ENCODE measurements at places on chromosomes 5 and 9.

DNA sequence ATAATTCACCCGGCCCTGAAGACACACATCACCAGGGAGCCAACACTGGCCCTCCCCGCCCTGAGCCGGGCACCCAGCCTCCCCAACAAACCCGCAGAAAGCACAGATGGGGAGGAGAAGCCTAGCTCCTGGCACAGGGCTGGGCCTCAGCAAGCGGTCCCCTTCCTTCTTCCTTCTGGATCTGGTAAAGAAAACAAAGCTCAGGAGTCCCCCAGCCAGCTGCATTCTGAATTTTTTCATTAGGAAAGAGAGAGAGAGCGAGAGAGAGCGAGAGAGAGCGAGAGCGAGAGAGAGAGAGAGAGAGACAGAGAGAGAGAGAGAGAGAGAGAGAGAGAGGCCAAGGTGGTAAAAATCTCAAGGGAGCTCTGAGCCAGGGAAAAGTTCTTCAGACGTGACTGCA, 195.7 kb downstream of the CRB2 start:
- no peak for DNase-seq

DNA sequence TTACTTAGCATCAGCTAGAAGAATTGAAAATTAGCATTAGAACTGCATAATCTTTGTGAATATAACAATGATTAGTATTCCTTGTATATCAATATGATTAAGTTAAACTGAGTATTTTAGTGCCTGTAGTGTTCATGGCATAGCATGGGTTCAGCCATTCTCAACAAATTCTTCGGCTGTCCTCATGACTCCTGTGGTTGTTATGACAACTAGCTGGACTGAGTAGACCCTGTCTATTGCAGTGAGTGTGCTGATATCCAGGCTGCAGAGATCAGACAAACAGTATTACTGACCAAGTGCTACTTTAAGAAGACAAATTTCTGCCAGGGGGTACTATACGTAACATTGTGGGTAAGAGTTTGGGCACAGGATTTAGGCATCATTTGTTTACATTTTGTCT, 125.9 kb downstream of the NUDT12 start:
- no peak for DNase-seq

DNA sequence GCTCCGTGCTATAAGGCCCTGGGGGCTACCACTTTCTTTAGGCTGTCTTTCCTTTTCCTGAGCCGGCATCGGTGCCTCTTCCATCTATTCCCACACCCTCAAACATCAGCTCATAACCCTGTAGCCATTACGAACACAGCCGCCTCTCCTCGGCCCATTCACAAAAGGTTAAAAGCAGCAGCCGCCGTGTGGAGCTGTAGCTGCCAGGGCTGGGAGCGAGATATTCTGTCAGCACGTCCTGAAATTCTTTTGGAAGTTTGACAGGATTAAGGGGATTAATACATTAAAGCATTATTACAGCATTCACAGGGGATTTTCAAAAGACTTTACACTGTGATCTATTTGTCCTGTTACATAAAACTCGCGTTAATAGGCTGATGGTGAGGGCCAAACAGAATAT, 428.2 kb downstream of the CDK5RAP2 start:
- no peak for DNase-seq

DNA sequence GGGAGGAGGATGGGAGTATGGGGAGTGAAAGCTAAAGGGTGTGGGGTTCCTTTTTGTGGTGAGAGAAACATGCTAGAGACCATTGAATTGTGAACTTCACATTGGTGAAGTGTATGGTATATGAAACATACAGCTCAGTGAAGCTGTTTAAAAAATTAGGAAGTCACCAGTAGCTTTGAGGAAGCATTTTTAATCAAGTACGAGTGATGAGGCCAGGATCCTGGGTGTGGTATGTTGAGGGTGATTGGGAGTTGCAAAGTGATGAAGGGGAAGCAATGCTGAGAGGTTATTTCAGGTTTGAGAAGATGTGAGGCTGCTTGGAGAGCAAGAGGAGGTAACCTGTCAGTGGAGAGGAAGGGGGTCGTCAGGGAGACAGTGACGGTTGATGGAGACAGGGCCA, 22.7 kb upstream of the CLK4 start:
- no peak for DNase-seq

DNA sequence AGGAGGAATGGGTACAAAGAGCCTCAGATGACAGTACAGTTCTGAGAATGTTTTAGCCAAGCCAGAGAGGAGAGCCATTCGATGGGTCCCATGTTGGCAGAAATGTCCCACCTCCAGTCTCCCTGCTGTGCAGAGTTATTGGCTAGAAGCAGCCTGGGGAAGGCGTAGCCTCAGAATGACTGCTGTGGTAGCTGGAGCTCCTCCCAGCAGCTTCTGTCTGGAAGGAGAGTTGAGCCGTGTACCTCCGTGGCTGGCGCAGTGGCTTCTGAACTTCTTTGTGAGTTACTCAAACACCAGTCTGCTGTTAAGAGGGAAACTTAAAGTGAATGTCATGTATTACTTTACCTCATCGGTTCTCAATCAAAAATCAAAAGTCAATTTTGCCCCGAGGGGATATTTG, 193.3 kb upstream of the SNX2 start:
- no peak for DNase-seq

DNA sequence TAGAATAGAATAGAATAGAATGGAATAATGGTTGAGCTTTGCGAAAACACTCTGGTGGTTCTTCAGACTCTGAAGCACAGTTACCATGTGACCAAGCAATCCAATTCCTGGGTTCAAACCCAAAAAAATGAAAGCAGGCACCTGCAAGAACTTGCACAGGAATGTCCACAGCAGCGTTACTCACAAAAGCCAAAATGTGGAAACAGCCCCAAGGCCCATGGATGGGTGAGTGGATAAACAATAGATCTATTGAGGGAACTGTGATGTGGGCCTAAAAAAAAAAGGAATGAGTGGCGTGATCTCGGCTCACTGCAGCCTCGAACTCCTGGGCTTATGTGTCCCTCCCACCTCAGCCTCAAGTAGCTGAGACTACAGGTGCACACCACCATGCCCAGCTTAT, 21.4 kb upstream of the TMEM250 start:
- DNase-seq, result no peak

GRCh38 chr5:17829456-17829855, 195.2 kb downstream of the TAF11L14 start:
- no peak for DNase-seq

DNA sequence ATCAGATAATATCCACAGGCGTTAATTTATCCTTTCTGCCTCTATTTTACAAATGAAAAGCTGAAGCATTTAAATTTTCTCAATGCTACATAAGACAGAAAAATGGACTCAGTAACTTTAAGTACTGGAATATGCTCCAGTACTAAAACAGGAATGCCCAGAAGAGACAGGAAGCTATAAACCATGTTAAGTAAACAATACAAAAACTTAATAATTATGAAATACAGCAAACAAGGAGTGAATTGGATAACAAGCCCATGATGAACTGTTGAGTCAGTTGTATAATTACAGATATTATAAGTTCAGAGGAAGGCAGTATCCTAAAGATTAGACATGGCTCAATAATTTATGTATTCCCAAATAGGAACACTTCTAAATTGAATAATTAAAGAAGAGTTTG, 148.5 kb downstream of the CHSY3 start:
- DNase-seq, result no peak

GRCh38 chr9:92745881-92746280, 18.8 kb downstream of the BICD2 start:
- DNase-seq, result no peak

DNA sequence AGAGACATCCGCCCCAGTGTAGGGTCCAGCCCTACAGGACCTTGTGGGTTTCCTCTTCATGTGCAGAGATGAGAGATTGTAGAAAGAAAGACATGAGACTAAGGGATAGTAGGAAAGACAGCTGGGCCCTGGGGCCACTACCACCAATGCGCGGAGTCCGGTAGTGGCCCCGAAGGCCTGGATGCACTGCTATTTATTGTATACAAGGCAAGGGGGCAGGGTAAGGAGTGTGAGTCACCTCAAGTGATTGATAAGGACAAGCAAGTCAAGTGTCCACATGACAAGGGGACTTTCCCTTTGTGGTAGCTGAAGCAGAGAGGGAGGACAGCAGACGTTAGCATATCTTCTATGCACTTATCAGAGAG, 6.2 kb upstream of the TMEM141 start:
- DNase-seq, result no peak

- no peak for DNase-seq
These were observed 387.3 kb downstream of the YTHDC2 start for GRCh38 chr5:113900816-113901215.

- no peak for DNase-seq
These were observed 8.1 kb downstream of the TAL2 start for GRCh38 chr9:105670315-105670714.

- DNase-seq, result no peak
These were observed 178.0 kb upstream of the PIK3R1 start for GRCh38 chr5:68037546-68037945.

DNA sequence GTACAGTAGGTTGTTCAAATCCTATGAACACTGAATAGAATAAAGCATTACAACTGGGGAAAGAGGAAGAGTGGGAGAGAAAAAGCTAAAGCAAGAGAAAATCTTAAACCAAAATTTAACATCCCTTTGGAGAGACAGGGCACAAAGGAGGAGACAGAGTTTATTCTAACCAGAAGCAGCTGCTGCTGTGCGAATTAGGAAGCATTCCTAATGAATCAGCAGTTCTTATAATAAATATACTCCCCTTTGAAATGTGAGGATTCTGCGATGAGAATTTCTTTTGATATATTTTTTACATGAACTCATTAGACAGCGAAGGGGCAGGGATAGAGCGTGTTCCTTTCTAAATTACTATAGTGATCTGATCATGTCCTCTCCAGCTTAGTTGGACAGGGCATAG, 233.4 kb downstream of the DENND1A start:
- DNase-seq, result no peak

- peak; percentile 66 for DNase-seq
These were observed 22.6 kb upstream of the RAPGEF1 start for GRCh38 chr9:131762356-131762932.

DNA sequence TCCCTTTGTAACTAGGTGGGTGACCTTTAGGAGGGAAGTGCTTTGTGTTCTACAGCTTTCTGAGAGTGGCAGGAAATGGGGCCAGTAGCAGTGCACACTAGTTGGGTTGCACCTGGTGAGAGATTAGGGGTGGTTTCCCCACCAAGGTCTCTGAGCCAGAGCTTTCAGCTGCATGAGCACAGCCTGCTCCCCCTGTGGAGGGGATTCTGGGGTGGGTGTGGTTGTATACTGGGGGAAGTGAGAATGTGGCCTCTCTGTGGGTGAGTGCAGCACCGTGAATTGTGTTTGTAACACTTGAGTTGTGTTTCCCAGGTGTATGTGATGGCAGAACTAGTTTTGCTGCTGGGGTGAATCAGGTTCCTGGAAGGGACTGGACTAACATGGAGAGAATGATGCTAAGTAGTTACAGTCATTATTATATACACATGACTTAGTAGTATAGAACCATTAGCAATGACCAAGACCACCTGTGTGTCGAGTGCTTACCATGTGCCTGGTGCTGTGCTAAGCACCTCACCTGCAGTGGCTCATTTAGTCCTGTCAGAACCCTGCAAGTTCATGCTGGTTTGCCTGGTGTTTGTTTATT, 11.8 kb upstream of the CXXC5 start:
- DNase-seq, result no peak

- no peak for DNase-seq
These were observed 20.9 kb downstream of the PCSK5 start for GRCh38 chr9:75911390-75911789.

DNA sequence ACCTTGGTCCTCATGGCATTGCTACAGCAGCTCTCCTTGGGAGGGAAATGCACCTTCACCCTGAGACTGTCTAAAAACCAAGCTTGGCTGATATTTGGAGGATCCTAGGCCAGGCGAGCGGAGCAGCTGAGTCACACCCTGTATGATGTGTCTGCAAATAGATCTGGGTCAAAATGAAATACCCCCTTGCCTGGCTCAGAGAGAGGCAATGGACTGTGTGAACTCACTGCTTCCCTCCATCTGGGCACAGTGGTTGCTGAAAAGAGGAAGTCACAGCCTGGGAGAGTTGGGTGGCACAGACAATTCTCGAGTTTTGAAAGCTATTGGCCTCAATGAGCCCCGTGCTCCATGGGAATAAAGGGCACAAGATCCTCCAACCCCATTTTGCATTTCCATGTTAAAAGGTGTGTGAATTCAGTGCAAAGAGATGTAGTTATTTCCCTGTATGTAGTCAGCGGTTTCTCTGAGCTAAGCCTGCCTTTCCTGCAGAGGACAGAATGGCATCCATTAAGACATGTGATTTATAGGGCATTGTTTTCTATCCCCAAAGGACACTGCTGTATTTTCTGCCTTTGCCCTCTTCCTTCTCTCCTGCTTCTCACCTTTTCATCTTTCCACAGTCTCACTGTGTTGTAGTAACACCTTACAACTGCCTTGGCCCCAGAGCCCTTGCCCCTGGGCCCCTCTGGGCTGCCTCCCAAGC, 177.2 kb downstream of the GADD45G start:
- DNase-seq, result no peak

GRCh38 chr5:113508756-113509155, 4.7 kb upstream of the YTHDC2 start:
- no peak for DNase-seq

- DNase-seq, result no peak
These were observed 92.9 kb downstream of the CYFIP2 start for GRCh38 chr5:157358871-157359270.

GRCh38 chr5:7606840-7607465, 211.0 kb downstream of the ADCY2 start:
- no peak for DNase-seq

Measured in stimulated activated CD4-positive, alpha-beta T cell treated with anti-CD3 and anti-CD28 coated beads, Interleukin-2, amount 100 ng/mL, for 4 hours (primary cell).